GM23338 (cell line): ENCODE measurements at places on chromosomes 1 and 21.

GRCh38 chr1:91736715-91737615, 149.0 kb downstream of the TGFBR3 start:
- DNase-seq, result peak; percentile 70

GRCh38 chr1:21707086-21707840, 38.1 kb upstream of the RAP1GAP start:
- no peak for DNase-seq

DNA sequence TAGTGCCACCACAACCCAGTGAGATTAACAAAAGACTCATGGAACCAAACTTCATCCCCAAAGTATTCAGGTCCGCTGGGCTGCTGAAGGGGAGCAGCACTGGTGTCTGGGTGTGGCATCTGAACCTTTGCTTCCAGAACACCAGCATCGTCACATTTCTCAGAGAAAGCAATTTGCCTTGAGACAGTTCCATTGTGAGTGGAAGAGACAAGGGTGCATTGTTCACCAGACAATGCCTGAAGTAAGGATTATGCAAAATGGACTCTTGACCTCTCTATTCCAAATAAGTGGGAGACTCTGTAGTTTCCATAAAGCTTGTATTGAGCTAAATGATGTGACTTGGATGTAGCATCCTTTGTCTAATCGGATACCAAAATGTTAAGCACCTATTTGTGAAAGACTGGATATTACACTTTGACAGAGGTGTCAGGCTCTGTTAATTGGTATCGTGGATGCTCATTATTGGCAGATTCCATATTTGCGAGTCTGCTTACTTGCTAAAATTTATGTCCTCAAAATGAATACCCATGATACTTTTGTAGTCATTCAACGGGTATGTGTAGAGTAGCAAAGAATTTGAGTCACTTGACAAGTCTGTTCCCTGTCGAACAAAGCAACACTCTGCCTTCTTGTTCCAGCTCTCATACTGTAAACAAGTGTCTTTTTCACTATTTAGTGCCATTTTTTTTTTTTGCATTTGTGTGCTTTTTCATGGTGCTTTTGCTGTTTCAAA, 75.6 kb downstream of the MRPS6 start:
- no peak for DNase-seq

- no peak for DNase-seq
Observed at GRCh38 chr1:36206323-36206858, 17.9 kb upstream of the THRAP3 start.

- DNase-seq, result peak; percentile 92
Observed at GRCh38 chr21:33362044-33362555, 37.3 kb downstream of the IFNAR1 start.

- DNase-seq, result no peak
Observed at GRCh38 chr21:43872531-43873197, 7.6 kb downstream of the AGPAT3 start.

DNA sequence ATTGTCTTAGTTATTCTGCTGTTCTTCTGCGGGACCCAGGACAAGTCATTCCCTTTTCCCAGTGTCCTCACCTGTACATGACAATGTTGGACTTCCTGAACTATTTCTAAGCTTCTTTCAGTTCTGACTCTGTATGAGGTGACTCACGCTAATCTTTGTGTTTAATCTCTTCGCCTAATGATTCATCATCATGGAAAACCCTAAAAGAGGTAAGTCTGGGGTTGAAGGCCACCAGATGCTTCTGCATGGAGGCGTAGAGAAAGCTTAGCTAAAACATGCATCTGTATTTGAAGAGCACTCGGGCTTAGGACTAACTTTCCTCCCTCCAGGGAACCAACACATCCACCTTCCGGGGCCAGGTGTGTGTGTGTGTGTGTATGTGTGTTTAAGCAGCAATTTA, 7.4 kb downstream of the SPRR5 start:
- DNase-seq, result no peak

DNA sequence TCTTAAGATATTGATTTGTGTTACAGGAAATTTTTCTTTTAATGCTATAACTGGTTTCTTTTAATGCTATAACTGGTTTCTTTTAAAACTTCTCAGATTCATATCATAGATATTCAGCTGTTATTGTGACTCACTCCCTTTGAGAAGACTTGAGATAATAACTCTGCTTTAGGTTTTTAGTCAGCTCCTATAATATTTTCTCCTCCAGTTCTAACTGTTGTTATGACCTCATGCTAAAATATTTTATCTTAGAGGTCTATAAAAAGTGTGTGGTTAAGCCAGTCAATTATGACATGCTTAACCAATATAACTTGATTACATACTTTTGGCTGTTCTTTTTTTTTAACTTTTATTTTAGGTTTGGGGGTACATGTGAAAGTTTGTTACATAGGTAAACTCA, 280.2 kb downstream of the PTGER3 start:
- DNase-seq, result no peak

DNA sequence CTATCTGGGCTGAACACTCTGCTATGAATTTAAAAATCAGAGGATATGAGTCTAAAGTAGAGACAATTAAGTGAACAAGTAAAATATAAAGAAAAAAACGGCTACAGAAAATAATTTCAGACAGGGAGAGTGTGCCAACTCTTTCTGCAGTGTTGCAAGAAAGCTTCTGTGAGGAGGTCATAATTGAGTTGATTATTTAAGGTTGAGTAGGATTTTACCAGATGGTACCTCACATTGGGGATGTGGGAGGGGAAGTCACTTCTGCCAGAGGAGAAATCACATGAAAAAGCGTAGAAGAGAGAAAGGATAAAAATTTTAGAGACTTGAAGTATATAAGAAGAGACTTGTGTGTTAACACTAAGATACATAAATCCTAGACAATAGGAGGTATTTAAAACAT, 238.0 kb upstream of the NCAM2 start:
- no peak for DNase-seq

DNA sequence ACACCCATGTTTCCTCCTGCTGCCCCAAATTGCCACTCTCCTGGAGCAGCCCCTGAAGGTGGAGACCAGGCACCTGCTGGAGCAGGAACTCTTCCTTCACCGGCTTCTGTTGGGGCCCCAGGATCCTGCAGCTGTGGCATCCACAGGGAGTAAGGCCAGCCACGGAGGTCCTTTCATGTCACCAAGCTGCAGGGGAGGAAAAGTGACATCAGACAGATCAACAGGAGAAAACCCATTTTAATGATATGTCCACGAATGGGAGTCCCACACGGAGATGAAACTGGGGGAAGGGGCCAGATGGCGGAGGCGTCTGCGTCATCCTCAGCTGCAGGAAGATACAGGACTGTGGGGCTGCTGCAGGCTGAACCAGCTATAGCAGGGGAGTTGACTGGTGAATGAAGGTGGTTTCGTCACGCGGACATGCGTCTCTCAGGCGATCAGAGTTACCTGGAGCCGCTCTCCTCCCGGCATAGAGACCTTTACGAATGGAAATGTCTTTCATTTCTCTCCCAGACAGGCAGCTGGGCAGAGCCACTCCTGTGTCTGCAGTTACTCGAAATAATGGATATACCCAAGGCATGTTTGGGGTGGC, 9.9 kb downstream of the TP73 start:
- DNase-seq, result no peak

GRCh38 chr1:35452106-35452774, 105.0 kb downstream of the KIAA0319L start:
- DNase-seq, result peak; percentile 10

DNA sequence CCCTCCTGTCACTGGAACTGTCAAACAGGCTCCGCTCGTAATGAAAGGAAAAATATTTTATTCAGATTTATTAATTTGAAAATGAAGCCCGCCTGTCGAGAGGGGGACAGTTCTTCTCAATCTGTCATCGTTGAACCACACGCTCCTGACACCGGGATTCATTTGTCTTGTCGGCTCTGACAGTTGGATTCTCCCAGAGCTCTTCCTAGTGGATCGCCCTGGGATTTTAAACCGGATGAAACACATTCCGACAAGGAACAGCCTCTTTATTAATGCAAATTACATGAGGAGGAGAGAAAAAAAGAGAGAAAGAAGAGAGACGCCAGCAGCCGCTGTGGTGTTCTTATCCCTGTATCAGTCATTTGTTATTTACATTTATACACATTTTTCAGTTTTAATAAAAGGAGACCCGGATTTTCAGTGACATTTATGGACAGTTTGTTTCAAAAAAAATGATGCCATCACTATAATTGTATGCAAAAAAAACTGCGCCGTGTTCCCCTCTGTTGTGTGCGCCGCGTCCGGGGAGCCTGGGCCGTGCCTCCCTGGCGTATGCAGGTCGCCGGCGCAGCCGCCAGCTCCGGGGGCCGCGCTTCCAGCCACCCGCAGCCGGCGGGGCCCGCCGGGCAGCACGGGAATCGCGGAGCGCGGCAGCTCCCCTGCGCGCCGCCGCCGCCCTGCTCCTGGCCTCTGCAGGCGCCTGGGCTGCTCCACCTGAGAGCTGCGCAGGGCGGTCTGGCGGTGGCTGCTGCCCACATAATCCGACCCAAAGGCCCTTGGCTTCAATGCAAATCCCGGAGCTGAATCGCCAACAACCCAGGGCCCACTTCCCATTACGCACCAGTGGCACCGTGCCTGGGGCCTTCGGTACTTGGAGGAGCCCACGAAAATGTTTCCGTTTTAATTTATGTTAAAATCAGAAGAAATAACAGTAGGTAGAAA, 237.9 kb upstream of the PBX1 start:
- DNase-seq, result peak; percentile 77

DNA sequence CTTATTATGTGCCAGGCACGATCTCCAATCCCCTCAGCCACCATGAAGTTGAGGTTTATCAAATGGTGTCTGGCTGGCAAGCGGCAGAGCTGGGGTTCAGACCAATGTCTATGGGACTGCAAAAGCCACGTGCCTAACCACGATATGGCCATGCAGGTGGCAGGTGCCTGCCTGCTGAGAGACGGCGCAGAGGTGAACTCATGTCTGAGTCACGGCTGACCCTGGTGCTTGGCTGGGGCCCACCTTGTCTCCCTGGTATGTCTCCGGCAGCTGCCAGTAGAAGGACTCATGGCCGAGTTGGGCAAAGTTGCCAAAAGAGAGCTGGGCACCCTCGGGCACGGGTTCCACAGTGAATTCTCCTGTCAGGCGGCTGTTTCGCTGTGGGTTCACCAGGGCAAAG, 59.9 kb downstream of the LDLRAD2 start:
- DNase-seq, result no peak

- DNase-seq, result no peak
Observed at GRCh38 chr1:76666499-76666898, 200.8 kb upstream of the ST6GALNAC5 start.

DNA sequence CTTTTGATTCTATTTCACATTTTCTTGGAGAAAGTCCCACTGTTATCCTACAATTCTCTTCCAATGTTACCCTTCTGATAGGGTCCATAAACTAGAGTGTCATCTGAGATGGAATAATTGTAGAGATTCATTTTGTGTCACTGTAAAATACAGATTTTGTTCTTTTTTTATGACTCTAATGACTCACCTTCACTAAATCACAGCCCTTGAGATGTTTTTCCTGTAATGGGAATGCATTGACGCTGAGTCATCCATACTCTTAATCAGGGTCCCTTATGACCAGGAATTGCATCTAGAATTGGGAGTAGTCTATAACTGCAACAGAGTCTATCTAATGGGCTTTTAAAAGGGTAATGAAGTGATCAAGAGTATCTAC, 315.5 kb downstream of the TGFB2 start:
- DNase-seq, result no peak

GRCh38 chr1:48917901-48918603, 141.4 kb upstream of the BEND5 start:
- DNase-seq, result peak; percentile 17

GRCh38 chr1:170732252-170732588, 68.3 kb downstream of the PRRX1 start:
- no peak for DNase-seq

GRCh38 chr1:95223110-95223509, 10.9 kb upstream of the RWDD3 start:
- DNase-seq, result no peak

DNA sequence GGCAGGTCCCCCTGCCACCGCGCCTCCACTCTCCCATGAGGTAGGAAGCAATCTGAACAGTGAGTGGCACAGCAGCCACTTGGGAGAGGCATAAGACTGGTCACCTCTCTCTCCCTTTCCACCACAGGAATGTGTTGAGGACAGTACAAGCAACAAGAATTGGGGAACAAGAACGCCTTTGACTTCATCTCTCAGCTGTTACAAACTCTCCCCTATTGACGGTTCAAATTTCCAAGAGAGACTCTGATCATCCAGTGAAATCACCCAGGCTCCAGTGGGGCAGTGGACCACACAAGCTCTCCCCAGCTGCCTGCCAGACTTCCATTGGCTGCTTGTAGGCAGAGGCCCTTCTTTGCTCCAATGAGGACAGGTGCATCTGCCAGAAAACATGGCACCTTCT, 249.9 kb upstream of the JUN start:
- DNase-seq, result no peak

GRCh38 chr1:151653397-151653796, 41.5 kb downstream of the SNX27 start:
- no peak for DNase-seq

DNA sequence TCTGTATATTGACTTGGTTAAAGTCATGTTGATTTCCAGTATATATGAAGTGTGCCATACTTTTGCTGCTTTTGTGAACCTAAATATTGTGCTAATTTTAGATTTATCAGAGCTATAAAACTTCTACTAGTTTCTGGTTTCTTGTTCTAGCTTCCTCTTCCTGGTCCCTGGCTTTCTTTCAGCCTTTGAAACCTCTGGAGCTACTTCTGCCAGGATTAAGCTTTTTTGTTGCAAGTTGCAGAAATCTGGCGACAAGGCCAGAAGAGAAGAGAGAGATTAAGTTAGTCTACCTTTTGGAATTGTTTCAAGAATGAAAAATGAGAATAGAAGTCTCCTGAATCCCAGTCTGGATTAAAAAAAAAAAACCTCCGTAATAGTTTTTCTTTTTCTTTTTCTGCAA, 13.5 kb downstream of the RNF2 start:
- no peak for DNase-seq

- no peak for DNase-seq
Observed at GRCh38 chr1:86516335-86516734, 30.5 kb upstream of the CLCA4 start.

DNA sequence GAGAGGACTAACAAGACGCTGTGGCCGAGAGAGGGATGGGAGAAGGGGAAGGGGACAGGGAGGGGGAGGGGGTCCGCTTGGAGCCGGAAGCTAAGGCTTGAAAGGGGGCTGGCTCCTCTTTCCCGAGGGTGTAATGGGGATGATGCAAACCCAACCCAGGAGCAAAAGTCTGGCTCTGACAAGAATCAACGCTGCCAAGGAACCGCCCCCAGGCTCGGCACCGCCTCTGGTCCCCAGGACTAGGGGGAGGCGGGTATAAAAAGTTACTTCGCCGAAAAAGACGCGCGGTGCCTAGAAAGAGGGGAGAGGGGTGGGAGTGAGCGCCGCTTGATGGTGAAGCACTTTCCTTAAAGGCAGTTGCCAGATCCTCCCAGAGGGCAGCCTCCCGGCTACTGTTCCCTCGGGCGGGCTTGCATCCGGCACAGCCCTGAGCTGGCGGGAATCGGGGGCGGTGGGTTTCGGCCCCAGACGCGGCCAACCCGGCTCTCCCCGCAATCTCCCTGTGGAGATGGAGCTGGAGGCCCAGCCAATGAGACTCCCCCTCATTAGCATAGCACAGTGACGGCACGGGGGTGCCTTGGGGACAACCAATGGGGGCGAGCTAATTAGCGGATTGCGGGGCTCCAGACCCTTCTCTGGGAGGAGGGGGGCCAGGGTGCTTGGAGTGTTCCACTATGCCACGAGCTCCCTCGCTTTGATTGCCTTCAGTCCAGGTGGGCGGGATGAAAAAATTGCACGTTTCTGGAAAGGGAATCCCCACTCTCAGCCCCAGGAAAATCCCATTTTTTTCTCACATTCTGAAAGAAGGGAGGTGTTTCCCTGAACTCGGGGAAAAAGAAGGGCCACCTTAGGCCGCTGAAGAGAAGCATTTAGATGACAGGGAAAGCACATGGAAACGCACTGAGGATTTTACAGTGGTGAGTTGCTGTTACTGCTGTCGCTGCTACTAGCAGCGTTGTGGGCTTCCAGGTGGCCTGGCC, at the start of gene KCNT2:
Gene KCNT2, minus strand, starts transcription at position 51 of the 980 bp plus-strand sequence. CDS start 131 bp downstream, outside the sequence.
- DNase-seq, result peak; percentile 99
